ENCODE measurements at places on chromosomes 3 and 15. TPM values are rescaled to one million over a fixed set of nuclear protein-coding genes. Genes with fewer than 3 reads are reported as not detected.

Gene EAF1
- 10.9 TPM for total RNA-seq

Gene UCN2
- 0.69 TPM for total RNA-seq

Gene HEXA
- total RNA-seq, result 64.0 TPM

Gene C15orf61
- total RNA-seq, result 5.1 TPM

Gene POPDC2
- total RNA-seq, result 11.5 TPM

Gene IQCF5
- not detected for total RNA-seq

Gene SKOR1
- 0.21 TPM for total RNA-seq

Gene CSTA
- 10.0 TPM for total RNA-seq

Gene VIPR1
- total RNA-seq, result 5.2 TPM

Measured in urinary bladder (tissue), 4 donors.